Mucosa of gallbladder (tissue), 1 donor: ENCODE measurements at places on chromosomes 12 and 14. TPM values are rescaled to one million over a fixed set of nuclear protein-coding genes. Genes with fewer than 3 reads are reported as not detected.

EID3 gene
- 3.9 TPM for total RNA-seq

GRCh38 chr14:90159146-90159545 lies 97.2 kb upstream of the PSMC1 start:
- no peak for DNase-seq

- DNase-seq = no peak
These were observed 19.9 kb upstream of the COX6A1 start for GRCh38 chr12:120417917-120418580.

DNA sequence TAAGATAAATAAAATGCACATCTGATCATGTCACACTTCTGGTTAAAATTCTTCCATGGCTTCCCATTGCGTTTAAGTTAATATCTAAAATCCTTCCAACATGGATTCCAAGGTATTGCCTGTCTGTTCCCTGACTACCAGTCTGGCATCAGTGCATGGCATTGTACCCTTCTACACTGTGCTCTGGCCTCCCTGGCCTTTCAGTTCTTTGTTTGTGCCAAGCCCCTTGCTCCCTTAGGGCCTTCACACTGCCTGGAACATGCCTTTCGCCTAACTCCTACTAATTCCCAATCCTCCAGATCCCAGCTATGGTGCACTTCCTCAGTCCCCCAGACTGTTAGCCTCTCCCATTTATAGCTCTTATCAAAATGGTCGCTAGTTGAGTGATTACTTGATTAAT lies 6.3 kb downstream of the CIPC start:
- DNase-seq = no peak

IL26 gene
- not detected for total RNA-seq

HCAR3 gene
- not detected for total RNA-seq

TRPV4 gene
- total RNA-seq = 2.1 TPM

DNA sequence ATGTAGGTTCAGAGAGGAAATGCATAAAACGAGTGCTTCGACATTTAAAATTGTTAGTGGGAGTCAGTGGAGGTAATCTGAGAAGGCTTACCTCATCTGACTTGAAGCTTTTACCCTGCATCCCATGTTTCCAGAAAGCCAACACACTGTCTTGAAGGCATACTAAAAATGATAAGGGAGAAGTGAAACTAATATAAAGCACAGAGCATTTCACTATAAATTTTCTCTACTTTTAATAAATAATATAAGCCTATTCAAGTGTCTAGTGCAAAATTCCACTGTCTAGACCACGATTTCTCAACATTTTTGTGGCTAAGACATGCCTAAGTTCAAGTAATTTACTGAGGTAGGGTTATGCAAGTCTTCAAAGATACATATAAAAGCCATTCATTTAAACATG lies 29.1 kb upstream of the CDKL1 start:
- DNase-seq = no peak

DNA sequence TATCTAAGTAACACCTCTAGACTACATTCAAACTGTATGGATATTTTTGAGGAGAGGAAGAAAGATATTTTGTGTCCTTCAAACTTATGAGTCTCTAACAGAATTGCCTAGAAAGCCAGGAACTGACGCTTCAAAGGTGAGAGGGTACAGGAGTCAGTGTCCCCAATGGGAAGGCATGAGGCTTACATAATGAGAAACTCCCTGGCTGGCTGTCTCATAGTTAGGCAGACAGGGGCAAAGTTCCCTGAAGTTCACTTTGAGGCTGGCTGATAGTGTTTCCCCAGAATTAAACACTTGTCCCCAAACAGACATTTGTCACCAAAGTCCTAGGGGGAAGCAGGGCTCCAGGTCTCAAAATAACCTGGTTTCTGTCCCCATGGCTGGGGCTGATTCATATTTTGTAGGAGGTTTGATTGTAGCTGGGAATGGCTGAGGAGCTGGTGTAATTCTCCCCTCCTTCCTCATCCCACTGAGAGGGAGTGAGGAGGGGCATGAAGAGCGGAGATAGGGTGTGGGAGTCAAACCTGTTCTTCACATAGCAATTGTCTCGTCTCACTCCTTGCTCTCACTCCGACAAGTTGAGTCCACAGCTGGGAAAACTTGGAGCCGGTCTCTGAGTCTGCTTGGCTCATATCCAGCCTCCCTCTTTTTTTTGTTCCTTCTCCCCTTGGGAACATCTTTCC lies 56.4 kb upstream of the CISTR start:
- DNase-seq = no peak

DNA sequence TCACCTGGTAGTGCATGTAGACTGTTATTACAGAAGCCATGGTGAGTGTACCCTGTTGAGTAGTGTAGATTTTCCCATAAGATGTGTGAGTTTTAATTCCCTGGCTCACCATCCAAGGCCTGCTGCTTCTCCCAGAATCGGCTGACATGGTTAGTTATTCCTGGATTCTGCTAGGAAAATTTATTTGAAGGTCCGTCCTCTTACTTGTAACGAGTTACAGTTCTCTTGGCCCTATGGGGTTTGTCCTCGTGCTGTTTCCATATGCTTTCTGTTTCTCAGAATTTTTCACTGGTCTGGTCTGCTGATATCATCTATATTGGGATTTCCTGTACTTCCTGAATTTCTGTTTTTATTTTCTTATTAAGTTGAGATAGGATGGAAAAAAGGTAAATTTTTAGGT lies 423.3 kb upstream of the RGS6 start:
- DNase-seq = no peak

DNA sequence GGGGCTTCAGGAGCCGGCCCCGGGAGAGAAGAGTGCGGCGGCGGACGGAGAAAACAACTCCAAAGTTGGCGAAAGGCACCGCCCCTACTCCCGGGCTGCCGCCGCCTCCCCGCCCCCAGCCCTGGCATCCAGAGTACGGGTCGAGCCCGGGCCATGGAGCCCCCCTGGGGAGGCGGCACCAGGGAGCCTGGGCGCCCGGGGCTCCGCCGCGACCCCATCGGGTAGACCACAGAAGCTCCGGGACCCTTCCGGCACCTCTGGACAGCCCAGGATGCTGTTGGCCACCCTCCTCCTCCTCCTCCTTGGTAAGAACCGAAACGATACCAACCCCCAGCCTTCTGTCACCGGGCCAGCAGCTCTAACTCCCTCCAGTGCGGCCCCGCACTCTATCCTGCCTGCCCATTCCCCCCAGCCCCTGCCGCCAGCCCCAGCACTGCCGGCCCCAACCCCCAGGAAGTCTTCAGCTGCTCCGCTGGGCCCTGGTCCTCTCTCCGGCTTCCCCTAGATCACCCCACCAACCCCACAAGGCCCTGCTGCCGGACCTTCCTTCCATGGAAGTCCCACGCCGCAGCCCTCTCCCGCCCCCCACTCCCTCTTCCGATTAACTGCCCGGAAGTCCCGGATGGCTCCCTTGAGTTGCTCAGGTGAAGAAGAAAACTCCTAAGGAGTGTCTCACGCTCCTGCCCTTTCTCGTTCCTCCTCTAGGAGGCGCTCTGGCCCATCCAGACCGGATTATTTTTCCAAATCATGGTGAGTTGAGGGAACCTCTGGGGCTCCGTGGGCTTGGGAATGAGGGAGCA lies 693 bp downstream of the LRP10 start:
- peak; percentile 89 for DNase-seq

GRCh38 chr14:95480109-95480886 lies 36.2 kb downstream of the SYNE3 start:
- no peak for DNase-seq

DNA sequence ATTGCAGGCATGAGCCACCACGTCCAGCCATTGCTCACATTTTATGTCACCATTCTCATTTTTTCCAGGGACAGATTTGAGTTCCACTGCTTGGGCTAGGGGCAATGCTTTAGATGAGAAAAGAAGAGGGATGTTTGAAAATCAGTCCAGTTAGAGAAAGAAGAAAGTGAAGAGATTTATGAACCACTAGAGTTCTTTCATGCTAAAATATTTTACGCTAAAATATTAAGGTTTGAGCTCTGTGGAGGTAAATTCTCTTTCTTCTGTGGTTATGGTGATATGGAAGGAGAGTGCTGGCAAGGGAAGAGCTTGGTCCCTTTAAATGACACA lies 21.5 kb downstream of the CFL2 start:
- DNase-seq = no peak

GPRC5D gene
- not detected for total RNA-seq

DNA sequence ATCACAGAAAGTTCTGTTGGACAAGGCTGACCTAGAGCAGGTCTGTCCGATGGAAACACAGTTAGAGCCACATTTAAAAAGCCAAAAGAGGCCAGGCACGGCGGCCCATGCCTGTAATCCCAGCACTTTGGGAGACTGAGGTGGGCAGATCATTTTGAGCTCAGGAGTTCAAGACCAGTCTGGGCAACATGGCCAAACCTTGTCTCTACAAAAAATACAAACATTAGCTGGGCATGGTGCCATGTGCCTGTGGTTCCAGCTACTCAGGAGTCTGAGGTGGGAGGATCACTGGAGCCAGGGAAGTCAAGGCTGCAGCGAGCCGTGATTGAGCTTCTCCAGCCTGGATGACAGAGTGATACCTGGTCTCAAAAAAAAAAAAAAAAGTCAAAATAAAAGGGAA lies 14.9 kb downstream of the UBE3B start:
- DNase-seq = no peak

- no peak for DNase-seq
These were observed 89.4 kb downstream of the DHRS2 start for GRCh38 chr14:23725528-23725927.

BHLHE41 gene
- 99.6 TPM for total RNA-seq

DNA sequence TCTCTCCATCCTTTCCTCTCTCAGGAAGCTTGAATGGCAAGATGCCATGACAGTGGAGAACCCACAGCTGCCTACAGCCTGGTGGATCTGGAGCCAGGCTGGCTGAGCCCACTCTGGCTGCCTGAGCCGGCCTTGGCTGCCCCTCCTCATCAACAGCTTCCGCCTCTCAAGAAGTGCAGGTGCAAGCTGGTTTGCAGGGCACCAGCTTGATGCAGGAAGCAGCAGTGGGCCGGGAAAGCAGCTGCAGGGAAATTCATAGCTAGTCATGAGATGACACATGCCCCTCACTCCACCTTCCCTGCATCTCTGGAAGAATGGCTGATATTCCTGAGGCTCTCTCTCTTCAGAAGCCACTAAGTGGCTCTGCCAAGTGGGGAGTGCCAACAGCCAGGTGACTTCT lies 289.1 kb downstream of the RPS29 start:
- no peak for DNase-seq

GRCh38 chr14:104978746-104979691 lies 845 bp upstream of the AHNAK2 start:
- DNase-seq = no peak

FAM90A1 gene
- 0.29 TPM for total RNA-seq

DNA sequence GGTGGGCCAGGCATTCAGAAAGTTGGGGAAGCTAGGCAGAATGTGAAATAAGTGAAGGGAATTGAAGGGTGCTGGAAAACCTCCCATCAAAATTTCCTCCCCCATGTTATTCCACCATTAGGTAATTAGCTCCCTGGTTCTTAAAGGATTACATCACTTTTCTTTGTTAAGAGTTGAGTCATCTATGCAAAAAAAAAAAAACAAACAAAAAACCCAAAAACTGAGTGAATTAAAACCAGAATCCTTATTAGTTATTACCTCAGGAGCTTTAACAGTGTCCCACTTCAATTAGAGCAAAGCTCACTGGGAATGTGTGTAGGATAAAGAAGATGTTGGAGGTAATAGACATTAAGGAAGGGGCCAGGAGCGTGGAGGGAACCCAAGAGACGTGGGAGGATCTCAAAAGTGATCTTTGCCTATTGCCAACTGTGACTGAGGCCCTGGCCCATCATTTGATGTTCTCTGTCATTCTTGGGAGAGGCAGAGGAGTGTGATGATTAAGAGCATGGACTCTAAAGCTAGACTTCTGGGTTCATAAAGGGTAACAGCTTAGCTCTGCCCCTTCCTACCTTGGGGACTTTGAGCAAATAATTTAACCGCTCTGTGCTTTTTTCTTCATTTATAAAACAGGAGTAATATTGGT lies 364.7 kb downstream of the APAF1 start:
- DNase-seq = no peak

DNA sequence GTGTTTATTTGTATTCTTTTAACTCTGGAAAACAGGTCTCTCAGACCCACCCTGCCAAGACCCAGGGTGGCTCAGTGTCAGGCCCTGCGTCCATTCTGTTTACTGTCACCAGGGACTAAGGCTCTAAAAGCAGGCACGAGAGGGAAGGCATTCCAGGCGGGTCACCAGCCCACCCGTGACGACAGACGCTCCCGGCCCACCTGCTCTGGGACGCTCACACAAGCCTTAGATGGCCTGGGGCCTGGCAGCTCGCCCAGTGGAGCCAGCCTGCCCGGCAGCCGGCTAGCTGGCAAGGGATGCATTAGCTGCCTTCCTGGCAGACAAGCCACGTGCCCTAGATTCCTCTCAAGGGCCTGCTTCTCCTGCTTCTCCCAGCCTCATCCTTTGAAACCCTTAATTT lies 9.2 kb upstream of the NUAK1 start:
- DNase-seq = peak; percentile 65

DNA sequence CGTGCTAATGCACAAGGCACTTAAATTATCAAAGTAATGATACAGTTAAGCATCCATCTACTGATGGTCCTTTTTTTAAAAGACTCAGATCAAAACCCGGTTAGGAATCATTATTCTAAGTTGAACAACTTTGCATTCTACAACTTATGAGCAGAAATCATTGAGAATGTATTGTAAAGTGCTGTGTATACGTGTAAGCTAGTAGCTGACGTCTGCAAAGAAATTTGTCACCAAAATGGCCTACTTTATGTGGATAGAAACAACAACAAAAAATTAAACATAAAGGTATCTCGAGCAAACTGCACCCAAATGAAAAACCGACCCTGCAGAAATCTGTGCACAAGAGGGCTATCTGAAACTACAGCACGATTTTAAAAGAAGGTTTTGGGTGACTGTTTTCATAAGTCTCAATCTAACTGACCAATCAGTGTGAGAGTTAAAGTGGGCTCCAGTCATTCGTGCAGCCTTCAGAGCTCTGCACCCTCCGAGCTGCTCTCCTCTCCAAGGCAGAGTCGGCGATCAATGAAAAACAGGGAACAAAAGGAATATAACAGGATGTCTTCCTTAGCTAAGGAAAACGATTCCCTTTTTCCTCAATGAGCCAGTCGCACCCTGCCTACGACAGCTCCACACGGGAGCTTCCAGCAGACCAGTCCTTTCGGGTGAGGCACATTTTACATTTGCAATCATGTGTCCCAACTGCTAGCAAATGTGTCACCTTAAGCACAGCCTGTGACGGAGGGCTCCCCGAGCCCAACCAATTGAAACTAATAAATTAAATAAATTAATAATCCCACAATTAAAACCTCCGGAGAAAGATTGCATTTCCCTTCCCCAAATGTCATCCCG lies 200.7 kb upstream of the FOXN3 start:
- DNase-seq = peak; percentile 20

- no peak for DNase-seq
These were observed 68.7 kb downstream of the CIT start for GRCh38 chr12:119808441-119808840.

DNA sequence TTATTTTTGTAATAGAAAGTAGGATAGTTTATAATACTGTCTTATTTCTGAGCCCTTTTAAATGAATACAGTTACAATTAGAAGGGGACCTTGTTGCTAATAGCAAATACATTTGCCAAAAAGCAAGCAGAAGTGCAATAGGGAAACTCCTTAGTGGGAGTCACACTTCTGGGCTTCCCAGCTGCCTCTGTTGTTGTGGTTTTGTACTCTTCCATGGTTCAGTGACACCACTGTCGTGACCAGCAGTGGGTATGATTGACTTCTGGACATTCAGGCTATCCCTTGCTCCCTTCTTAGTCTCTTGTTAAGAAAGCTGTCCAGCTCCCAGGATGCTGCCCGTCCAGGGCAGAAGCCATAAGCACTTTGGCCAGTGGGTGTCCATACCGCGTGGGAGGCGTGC lies 22.6 kb downstream of the TCTN1 start:
- DNase-seq = no peak

LRR1 gene
- 7.0 TPM for total RNA-seq

TCTN1 gene
- total RNA-seq = 61.5 TPM

PAH gene
- total RNA-seq = 958 TPM

MSI1 gene
- total RNA-seq = 2.6 TPM
